ENCODE measurements at places on chromosomes 3 and 15. TPM values are rescaled to one million over a fixed set of nuclear protein-coding genes. Genes with fewer than 3 reads are reported as not detected.

- H3K27me3 ChIP-seq: no peaks in the 10 kb centered on the region
- peaks cover 88% of the 10 kb centered on the region for H3K4me1 ChIP-seq
- DNase-seq: peak; percentile 59
- H3K27ac ChIP-seq: peak overlapping the region; percentile 87
Measured at GRCh38 chr3:12629560-12629959, 34.4 kb downstream of the RAF1 start.

DNA sequence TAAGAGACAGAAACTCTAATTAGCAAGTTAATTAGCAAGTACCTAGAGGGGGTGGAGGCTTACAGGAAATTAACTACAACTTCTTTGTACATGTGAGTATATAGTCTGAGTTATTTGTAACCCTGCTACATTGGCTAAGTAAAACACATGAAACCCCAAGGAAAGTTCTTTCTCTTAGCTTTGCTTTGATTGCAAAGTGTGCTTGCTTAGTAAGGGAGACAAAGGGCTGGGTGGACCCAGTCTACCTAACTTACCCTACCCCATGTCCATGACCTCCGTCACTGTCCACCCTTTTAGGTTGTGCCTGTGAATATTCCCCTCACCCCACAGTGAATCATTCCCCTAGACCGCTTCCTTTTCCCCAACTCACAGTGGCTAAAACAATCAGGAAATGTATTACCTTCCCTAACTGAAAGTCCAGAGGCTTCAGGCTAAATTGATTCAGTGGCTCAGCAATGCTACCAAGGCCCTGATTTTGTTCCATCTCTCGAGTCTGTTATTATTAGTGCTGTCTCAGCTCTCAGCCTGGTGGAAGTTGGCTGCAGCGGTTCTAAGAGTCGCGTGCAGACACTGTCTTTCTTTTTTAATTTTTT, 31.1 kb upstream of the RYR3 start:
- no peak overlapping the region for H3K27ac ChIP-seq
- no peak for DNase-seq
- peaks cover 7% of the 10 kb centered on the region for H3K27me3 ChIP-seq
- H3K36me3 ChIP-seq: no peaks in the 10 kb centered on the region

The ATP2B2 gene
- total RNA-seq: not detected

The KNL1 gene
- 0.96 TPM for total RNA-seq

The ZIC4 gene
- not detected for total RNA-seq

All from left ventricle myocardium inferior (tissue), 1 donor.